AG08396 (cell line): ENCODE measurements at places on chromosomes 7 and 10.

- DNase-seq: no peak
Measured at GRCh38 chr7:27154901-27155815, 1.3 kb downstream of the HOXA7 start.

DNA sequence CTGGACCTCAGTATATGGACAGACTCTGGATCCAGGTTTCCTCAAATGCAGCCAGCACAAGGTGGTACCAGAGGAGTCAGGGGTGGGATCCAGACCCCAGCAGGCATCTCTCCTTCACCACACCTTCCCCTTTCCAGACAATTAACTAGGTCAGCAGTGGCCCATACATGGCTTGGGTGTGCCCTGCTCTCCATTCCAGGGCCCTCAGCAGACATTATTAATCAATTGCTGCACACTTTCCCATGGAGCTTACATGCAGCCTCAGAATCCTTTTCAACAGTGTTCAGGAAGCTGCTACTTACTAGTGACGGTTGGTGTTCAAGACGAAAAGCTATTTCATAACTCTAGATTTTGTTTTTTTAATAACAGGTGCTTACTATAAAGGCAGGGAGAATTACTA, 6.0 kb downstream of the COL13A1 start:
- peak; percentile 55 for DNase-seq

GRCh38 chr10:93465806-93466675, 16.1 kb downstream of the MYOF start:
- peak; percentile 77 for DNase-seq

GRCh38 chr7:37732888-37733287, 49.3 kb downstream of the GPR141 start:
- no peak for DNase-seq

DNA sequence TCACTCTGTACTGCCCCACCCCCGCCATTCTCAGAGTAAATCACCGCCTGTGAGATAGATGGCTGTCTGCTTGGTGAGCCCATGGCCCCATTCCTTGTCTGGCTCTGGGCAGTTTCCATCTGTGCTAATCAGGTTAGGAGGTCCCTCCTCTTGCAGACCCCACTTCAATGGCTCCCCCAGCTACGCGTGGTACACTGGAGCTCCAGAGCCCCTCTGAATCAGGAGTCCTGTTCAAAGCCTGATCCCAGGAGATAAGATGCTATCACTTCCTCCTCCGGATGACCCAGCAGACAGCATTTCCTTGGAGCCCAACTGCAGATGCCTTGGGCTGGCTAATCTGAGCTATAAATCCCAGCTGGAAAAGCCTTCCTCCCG, 122.3 kb downstream of the SH3PXD2A start:
- no peak for DNase-seq

DNA sequence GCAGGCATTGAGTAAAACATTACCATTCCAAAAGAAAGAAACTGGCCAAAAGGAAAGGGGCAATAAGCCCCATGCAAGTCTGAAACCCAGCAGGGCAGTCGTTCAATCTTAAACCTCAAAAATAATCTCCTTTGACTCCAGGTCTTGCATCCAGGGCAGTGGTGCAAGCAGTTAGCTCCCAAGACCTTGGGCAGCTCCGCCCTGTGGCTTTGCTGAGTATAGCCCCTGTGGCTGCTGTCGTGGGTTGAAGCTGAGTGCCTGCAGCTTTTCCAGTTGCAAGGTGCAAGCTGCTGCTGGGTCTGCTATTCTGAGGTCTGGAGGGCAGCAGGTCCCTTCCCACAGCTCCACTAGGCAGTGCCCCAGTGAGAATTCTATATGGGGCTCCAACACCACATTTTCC, 580.1 kb upstream of the AUTS2 start:
- no peak for DNase-seq
